ENCODE measurements at places on chromosomes 7 and 10.

DNA sequence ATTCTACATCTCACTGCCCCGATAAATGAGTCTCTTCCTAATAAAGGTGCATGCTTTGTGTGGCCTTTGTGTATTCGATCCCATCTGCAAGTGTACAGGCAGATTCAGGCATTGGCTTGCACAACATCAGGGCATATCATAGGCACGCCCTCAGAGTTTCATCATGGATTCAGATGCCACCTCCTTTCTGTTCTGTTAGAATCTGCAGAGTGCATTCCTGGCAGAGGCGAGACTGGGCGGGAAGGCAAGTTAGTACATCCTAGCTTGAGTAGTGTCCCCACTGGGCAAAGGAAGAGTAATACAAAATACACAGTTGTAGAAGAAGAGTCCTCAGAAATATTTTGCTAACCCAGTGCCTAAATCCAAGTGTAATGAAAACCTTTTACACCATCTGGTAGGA, 346.5 kb upstream of the GALNT17 start:
- no peak for DNase-seq

- DNase-seq: no peak
Observed at GRCh38 chr10:76149182-76149581, 717.8 kb downstream of the LRMDA start.

DNA sequence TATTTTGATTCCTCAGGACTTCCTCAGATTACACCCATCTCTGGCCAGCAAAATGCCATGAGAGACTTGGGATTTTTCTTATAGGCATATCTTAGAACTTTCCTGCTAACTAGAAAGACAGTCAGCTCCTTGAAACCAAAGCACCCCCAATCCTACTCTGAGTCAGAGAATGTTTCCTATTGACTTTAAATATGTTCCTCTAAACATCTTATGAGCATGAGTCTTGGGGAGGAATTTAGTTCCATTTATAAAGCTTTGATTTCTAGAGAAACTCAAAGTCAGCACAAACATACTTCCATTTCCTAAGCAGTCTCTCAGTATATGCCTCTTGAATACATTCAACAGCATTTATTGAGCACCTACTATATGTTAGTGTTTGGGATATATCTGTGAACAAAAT, 128.5 kb downstream of the INHBA start:
- peak; percentile 51 for DNase-seq

- DNase-seq: no peak
Observed at GRCh38 chr7:104931181-104931781, 82.7 kb upstream of the KMT2E start.

DNA sequence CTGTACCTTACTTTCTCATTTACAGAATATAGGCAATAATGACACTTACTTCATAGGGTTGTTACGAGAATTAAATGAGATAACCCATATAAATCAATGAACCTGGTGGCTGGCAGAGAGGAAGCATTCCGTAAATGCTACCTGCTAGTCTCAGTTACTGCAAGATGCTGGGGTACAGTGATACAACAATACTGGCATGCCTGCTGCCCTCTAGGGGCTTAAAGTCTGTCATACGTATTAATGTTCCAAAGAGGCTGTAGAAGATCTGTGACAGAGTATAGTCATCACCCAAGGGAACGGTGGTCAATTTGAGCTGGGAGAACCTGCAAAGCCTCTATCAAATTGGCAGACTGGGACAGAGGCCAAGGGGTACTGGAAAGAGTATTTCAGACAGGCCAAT, 421.5 kb downstream of the GPAM start:
- no peak for DNase-seq

- no peak for DNase-seq
Observed at GRCh38 chr7:141483044-141483443, 68.2 kb upstream of the AGK start.

GRCh38 chr7:5997210-5997808, 11.5 kb downstream of the PMS2 start:
- DNase-seq: no peak

DNA sequence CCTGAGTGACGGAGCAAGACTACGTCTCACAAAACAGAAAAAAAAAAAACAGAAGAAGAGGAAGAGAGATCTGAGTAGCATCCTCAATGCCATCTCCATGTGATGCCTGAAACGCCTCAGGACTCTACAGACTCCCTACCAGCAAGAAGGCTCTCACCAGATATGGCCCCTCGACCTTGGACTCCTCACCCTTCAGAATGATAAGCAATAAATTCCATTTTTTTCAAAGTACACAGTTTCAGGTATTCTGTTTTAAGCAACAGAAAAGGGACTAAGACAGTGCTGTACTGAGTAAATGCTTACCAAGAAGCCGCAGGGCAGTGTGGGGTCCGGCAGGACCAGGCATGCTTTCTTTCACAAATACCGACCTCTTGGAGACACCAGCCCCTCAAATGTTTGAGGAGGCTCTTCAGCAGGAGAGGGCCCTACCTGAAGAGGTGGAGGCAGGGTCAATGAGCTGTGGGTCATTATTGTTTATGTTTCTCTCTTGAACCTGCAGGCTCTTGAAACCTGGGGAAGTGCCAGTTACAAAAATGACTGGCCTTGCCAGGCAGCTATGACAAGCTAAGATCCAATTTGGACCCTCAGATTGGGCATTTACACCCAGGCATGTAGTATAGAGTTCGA, 204.1 kb upstream of the LYZL1 start:
- no peak for DNase-seq

DNA sequence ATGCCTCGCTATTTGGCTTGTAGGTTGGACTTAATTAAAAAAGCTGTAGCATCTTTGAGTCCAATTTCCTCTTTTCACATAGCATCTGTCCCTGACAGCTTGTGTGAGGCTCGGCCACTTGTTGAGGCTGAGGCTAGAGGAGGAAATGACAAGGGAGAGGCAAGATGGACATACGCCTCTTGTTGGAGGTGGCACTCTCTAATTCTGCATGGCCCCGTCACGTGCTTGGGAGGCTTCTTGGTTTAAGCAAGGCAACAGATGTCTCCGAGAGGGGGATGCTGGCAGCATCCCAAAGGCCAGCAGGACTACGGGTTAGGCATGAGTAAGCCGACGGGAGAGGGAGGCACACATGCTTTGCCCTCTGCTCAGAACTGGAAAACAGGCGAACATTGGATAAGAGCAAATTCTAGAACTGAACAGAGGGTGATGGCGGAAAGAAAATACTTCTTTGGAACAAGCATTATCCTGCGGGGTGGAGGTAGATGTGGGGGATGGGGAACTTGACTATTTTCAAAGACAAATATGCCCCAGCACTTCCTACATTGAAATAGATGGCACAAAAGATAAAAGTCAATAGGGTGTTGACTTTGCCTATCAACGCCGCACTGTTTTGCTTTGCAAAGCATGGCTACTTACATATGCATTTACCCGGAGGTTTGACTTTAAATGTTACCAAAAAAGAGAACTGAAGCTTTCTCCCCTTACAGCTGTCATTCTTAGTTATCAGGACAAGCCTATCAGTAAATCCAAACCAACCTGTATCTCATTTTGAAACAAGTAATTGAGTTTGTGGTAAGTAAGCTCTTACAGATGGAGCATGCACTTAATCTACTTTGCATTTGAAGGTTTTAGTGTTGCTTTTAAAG, 94.8 kb downstream of the CHN2 start:
- no peak for DNase-seq

DNA sequence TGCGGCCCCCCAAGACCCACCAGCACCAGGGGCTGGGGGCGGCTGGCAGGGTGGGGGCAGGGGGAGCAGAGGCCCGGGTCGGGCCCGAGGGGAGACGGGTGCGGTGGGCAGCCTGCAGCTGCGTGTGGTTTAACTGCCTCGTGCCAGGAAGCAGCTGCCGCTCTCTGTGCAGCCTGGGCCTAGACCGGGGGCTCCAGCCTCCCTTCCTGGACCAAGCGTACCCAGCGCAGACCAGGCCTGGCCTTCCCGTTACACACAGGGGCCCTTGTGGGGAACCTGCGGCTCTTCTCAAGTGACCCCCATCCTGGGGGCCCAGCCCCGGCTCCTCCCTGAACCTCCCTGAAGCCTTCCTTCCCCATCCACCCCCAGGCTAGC, 6.6 kb upstream of the INTS1 start:
- no peak for DNase-seq

DNA sequence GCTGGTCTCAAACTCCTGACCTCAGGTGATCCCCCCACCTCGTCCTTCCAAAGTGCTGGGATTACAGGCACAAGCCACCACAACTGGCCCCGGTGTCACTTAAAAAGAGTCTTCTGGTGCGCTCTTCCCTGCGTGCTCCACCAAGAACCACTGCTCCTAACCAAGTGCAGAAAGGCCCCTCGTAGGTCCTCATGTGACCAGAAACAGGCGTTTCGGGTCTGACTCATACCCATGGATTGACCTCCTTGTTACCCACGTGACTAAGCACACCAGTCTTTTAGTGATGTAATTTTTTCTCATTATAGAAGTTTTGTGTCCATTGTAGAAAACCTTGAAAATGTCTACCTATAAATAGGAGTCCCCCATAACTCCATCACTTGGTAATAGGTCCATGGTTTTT, 13.9 kb downstream of the FKBP6 start:
- DNase-seq: peak; percentile 16

DNA sequence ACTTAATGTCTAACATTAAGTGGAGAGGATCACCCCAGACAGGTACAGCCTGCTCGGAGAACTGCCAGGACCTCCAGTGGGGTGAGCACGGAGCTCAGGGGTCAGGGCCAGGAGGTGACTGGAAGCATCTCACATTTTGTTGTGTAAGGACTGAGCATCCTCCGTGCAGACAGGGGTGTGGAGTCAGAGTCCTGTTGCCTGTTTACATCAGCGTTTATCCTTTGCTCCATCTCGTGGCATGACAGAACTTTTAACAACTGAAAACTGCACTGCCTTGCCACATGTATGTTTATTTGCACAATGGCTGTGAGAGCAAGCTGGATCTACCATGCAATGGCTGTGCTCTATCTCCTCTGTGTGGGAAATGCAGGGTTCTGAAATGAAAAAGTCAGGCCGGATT, 175.4 kb upstream of the AKR1E2 start:
- DNase-seq: no peak

GRCh38 chr7:115019882-115020605, 98.2 kb downstream of the MDFIC start:
- no peak for DNase-seq

GRCh38 chr7:139681463-139681755, 96.4 kb downstream of the HIPK2 start:
- no peak for DNase-seq

GRCh38 chr10:88070080-88070880, 206.9 kb downstream of the PTEN start:
- DNase-seq: no peak

GRCh38 chr7:96415293-96415940, 93.5 kb upstream of the SLC25A13 start:
- DNase-seq: no peak

GRCh38 chr10:47048526-47048905, 137.3 kb downstream of the PTPN20 start:
- DNase-seq: no peak

DNA sequence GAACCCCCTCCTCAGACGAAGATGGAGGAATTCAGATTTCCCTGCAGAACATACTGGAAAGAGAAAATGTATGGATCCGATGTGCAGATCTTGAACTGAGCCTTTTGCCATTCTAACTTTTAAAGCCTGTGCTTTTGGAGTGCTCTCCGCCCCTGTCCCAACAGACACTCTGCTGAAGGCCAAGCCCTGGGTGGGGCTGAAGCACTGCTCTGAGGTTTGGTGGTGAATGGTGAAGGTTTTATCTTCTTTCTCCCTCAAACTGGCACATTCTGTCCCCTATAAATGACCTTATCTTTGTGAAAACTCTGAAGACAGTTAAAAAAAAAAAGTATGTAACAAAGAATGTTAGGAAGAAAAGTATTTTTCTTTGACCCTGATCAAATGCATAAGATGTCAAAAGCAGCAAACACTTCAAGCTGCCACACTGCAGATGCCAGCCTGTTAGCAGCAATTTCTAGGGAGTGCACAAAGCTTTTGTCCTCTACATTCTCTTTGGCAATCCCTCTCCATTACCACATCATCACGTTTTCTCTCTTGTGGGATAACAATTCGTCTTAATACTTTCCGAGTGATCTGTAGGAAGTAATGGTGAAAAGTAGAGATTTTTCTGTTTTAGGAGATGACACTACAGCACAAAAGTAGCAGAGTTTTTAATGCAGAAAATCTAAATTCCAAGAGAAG, 137.3 kb upstream of the CCDC6 start:
- DNase-seq: no peak

- no peak for DNase-seq
Observed at GRCh38 chr7:7446616-7447015, 89.1 kb downstream of the COL28A1 start.

GRCh38 chr7:1446620-1447032, 12.6 kb downstream of the MICALL2 start:
- DNase-seq: no peak

DNA sequence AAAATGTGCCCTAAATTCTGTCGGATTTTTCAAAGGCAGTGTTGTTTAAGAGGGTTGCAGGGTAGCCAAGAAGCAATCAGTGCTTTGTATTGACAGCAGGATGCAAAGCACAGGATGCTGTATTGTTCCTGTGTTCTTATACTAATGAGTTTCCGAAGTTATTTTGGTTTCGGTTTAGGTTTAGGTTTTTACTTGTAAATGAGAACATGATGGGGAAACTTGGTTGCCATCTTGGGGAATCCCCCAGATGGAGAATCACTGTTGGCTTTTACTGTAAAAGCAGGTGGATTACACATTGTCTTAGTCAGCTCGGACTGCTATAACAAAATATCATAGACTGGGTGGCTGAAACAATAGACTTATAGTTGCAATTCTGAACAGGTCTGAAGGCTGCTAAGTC, 72.1 kb downstream of the INHBA start:
- no peak for DNase-seq

GRCh38 chr10:124842721-124843120, 41.1 kb downstream of the ABRAXAS2 start:
- DNase-seq: no peak

DNA sequence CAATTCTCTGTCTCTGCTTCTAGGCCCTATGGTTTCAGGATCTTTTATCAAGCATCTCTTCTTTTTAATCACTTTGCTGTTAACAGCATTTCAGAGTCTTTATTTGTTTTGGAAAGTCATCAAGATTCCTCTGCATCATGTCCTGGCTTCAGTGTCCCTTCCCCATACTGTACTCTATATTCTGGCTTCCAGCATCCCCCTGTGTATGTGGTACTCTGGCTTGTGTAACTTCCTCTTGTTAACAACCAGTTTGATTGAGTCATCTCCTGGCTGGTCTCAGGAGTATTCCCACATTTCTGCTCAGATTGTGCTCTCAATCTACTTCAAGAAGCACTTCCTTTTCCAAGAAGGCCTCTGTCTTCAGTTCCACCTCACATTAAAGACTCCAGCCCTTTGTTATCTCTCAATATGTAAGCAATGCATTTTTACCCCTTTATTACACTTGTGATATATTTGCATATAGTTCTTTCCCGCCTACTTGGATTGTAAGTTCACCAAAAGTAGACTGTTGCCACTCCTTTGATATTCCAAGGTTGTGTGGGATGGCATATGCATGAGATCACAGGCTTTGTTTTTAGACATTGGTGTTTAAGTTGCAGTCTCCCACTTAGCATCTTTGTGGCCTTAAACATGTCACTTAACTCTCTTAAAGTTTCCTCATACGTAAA, 15.1 kb upstream of the ATE1 start:
- DNase-seq: peak; percentile 82
